ENCODE measurements at places on chromosomes 3 and 15. TPM values are rescaled to one million over a fixed set of nuclear protein-coding genes. Genes with fewer than 3 reads are reported as not detected.

Gene TIGIT
- total RNA-seq = not detected

Gene TMC3
- not detected for total RNA-seq

Gene ZNF620
- total RNA-seq = 27.1 TPM

DNA sequence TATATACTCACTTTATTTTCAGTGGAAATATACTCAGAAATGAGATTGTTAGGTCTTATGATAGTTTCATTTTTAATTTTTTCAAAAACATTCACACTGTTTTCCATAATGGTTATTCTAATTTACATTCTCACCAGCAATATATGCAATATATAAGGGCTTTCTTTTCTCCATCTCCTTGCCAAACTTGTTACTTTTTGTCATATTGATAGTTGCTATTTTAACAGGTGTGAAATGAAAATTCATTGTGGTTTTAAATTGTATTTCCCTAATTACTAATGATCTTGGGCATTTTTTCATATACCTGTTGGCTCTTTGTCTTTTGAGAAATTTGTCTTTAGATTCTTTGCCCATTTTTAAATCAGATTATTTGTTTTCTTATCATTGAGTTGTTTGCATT is 325.2 kb downstream of the DIPK2A start:
- no peak for DNase-seq
- no peaks in the 10 kb centered on the region for H3K27me3 ChIP-seq
- no peak overlapping the region for H3K4me3 ChIP-seq
- H3K4me1 ChIP-seq = no peaks in the 10 kb centered on the region

DNA sequence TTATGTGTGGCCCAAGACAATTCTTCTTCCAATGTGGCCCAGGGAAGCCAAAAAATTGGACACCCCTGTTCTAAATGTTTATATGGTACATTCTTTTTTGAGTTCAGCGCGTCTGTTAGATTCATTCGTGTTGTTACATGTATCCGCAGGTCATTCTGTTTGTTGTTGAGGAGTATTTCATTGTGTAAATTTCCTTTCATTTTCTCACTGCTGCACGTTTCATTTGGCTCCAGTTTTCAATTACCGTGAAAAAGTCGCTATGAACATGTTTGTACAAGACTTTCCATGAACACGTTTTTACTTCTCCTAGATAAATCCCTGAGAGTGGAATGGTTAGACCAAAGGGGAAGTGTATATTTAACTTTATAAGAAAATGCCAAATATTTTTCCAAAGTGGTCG is 7.5 kb upstream of the OPA1 start:
- H3K4me1 ChIP-seq = no peaks in the 10 kb centered on the region
- DNase-seq = no peak
- no peak overlapping the region for H3K4me3 ChIP-seq
- no peaks in the 10 kb centered on the region for H3K36me3 ChIP-seq
- H3K27me3 ChIP-seq = no peaks in the 10 kb centered on the region

- H3K4me3 ChIP-seq = no peak overlapping the region
- no peak overlapping the region for H3K27ac ChIP-seq
- no peaks in the 10 kb centered on the region for H3K36me3 ChIP-seq
- H3K4me1 ChIP-seq = no peaks in the 10 kb centered on the region
- no peaks in the 10 kb centered on the region for H3K27me3 ChIP-seq
- DNase-seq = no peak
Observed at GRCh38 chr15:68717951-68718350, 102.7 kb downstream of the ANP32A start.

DNA sequence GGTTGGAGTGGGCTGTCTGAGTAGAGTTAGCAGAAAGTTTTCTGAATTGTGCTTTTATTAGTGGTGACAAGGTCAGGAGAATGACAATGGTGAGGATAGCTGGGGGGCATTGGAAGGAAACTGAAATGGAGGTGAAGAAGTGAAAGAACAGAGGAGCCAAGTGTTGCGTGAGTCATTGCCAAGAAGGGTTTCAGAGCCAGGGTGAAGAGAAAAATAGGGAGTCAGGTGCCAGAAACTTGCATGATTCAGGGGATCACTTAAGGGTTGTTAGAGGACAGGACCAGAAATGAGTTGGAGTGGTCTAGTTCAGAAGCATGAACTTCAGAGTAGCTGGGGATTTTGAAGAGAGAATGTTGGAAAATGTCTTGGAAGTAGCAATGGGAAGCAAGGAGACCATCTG is 86.0 kb upstream of the GALNT15 start:
- no peaks in the 10 kb centered on the region for H3K4me1 ChIP-seq
- H3K4me3 ChIP-seq = no peak overlapping the region
- no peaks in the 10 kb centered on the region for H3K27me3 ChIP-seq
- no peak for DNase-seq
- no peak overlapping the region for H3K27ac ChIP-seq
- H3K36me3 ChIP-seq = 0 out of 3 replicates have a peak, but pooled peaks cover 1% of the 10 kb centered on the region

- peaks cover under 1% of the 10 kb centered on the region for H3K36me3 ChIP-seq
- DNase-seq = no peak
- H3K4me3 ChIP-seq = peak overlapping the region; percentile 92
- no peak overlapping the region for H3K27ac ChIP-seq
- no peaks in the 10 kb centered on the region for H3K4me1 ChIP-seq
- no peaks in the 10 kb centered on the region for H3K27me3 ChIP-seq
Observed at GRCh38 chr3:142723665-142723967, 218 bp upstream of the TRPC1 start.

- H3K27me3 ChIP-seq = no peaks in the 10 kb centered on the region
- H3K4me3 ChIP-seq = no peak overlapping the region
- no peaks in the 10 kb centered on the region for H3K4me1 ChIP-seq
- no peak for DNase-seq
- no peak overlapping the region for H3K27ac ChIP-seq
- no peaks in the 10 kb centered on the region for H3K36me3 ChIP-seq
Observed at GRCh38 chr3:141456301-141456625, 30.6 kb upstream of the RASA2 start.

GRCh38 chr15:71752604-71753289 is 57.6 kb upstream of the NR2E3 start:
- H3K27me3 ChIP-seq = no peaks in the 10 kb centered on the region
- no peaks in the 10 kb centered on the region for H3K4me1 ChIP-seq
- peak; percentile 44 for DNase-seq
- H3K4me3 ChIP-seq = no peak overlapping the region

Gene ACKR4
- total RNA-seq = not detected

Gene VPS33B
- total RNA-seq = 16.3 TPM

DNA sequence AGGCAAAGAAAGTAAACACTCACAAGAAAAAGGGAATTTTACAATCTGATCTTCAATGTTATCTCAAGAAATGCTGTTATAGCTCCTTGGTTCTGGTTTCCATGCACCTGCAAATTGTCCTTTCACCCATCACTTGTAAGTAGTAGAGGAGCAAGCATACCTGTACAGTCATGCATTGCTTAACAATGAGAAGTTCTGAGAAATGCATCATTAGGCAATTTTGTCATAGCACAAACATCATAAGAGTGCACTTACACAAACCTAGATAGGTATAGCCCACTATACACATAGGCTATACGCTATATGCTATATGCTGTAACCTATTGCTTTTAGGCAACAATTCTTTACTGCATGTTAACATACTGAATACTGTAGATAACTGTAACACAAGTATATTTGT is 672.3 kb downstream of the FHIT start:
- H3K27ac ChIP-seq = no peak overlapping the region
- peaks cover 7% of the 10 kb centered on the region for H3K4me1 ChIP-seq
- DNase-seq = no peak
- H3K27me3 ChIP-seq = no peaks in the 10 kb centered on the region
- H3K4me3 ChIP-seq = no peak overlapping the region

DNA sequence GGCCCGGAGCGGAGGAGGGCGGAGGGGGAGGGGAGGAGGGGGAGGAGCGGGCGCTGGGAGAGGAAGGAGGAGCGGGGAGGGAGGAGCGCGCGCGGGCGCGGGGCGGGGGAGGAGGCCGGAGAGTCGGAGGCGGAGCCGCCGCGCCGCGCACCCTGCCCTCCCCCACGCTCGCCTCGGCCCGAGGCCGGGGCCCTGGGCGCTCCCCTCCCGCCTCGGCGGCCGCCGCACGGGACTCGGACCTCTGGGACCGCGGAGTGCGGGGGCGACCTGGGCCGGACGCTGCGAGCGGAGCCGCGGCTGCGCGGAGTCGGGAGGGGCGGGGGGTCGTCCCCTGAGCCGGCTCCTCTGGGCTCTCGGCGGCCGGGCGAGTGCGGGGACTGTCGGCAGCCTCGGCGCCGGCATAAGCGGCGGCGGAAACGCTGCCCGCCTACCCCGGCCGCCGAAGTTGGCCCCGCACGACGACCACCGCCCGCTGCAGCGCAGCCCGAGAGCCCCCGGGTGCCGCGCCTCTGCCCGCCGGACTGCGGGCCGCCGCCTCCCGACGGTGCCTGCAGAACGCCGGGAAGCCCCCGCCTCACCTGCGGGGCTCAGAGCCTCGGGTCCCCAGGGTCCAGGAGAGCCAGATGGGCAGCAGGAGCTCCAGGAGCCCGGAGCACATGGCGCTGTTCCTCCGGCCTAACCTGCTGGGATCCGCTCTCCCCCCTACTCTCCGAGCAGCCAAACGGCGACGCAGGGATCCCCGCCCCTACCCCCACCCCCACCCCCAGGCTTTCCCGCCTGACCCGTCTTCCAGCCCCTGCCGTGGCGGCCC is 406 bp upstream of the GABRB3 start:
- H3K27ac ChIP-seq = no peak overlapping the region
- DNase-seq = peak; percentile 80
- no peaks in the 10 kb centered on the region for H3K27me3 ChIP-seq
- H3K36me3 ChIP-seq = peaks cover 25% of the 10 kb centered on the region

GRCh38 chr3:13167829-13168228 is 94.6 kb upstream of the IQSEC1 start:
- H3K27me3 ChIP-seq = no peaks in the 10 kb centered on the region
- no peak for DNase-seq
- no peak overlapping the region for H3K4me3 ChIP-seq
- H3K36me3 ChIP-seq = peaks cover 4% of the 10 kb centered on the region

Gene TOMM70
- total RNA-seq = 53.0 TPM

Gene TTLL13
- not detected for total RNA-seq

DNA sequence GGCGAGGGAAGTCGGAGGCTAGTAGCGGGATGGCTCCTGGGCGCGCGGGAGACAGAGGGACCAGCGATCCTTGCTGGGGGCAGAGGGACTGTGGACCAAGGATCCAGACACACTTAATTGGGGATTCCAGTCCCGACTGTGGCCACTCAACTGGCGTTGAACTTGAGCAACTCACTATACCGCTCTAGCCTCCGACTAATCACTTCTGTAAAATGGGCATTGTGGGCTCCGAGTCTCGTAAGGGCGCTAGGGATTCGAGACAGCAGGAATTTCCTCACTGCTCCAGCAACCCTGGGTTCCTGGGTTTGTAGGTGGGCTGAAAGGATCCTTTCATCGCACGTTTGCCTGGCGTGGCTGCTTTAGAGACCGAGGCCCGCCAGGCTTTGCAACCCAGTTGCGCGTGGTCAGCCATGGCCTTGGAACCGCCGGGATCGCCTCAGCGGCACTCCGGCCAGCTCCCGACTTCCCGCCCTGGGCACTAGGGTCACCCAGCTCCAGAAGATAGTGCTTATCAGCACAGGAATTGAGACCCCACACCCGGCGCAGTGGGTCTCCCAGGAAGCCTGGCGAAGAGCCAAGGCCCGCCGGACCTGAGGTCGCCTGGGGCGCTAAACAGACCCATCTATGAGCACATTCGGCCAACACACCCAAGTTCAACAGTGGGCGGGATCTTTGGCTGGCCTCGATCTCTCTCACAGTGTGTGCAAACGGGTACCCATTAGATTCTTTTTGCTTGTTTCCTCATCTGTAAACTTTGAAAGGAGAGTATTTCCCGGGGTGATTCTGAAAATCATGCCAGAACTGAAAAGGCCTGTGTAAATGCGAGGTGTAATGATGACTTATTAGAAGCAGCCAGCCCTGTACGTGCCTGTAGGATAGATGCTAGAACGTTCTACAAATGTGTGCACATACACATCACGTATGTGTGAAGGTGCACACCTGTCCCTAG is 9.9 kb downstream of the FOXL2 start:
- H3K4me1 ChIP-seq = peaks cover 2% of the 10 kb centered on the region
- peaks cover 54% of the 10 kb centered on the region for H3K27me3 ChIP-seq
- no peak for DNase-seq
- H3K36me3 ChIP-seq = no peaks in the 10 kb centered on the region
- peak overlapping the region; percentile 68 for H3K4me3 ChIP-seq
- no peak overlapping the region for H3K27ac ChIP-seq

DNA sequence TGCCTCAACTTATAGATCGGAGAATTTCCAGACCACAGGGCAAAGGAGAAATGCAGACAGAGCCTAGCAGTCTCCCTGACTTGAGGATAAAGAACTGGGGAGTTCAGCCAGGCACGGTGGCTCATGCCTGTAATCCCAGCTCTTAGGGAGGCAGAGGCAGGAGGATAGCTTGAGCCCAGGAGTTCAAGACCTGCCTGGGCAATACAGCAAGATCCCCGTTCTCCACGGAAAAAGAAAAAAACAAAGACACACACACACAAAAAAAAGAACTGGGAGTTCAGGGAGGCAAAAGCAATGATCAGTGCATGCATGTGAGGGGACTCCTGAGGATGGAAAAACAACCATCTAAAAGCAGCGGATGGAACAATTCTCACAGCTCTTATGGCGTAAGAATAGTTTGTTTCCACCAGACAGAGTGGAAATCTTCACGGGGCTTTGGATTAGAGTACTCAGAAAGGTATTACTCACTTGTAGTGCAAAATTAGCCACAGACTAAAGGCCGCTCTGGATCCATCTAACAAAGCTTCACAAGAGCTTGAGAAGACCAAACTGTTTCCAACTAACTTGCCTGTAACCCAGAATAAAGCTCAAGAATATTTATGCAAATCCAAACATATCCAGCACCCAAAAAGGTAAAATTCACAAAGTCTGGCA is 16.3 kb downstream of the SEC11A start:
- H3K4me3 ChIP-seq = no peak overlapping the region
- H3K27ac ChIP-seq = no peak overlapping the region
- no peaks in the 10 kb centered on the region for H3K27me3 ChIP-seq
- peaks cover 6% of the 10 kb centered on the region for H3K36me3 ChIP-seq

- H3K27ac ChIP-seq = no peak overlapping the region
- H3K27me3 ChIP-seq = peaks cover 5% of the 10 kb centered on the region
- no peaks in the 10 kb centered on the region for H3K4me1 ChIP-seq
- no peak for DNase-seq
- H3K4me3 ChIP-seq = no peak overlapping the region
- H3K36me3 ChIP-seq = no peaks in the 10 kb centered on the region
Observed at GRCh38 chr3:13277860-13278531, 142.1 kb downstream of the NUP210 start.
